CD4-positive, alpha-beta T cell treated with Interleukin-2 at 100 ng/mL for 4 hours (primary cell): ENCODE measurements at places on chromosomes 12 and 14.

DNA sequence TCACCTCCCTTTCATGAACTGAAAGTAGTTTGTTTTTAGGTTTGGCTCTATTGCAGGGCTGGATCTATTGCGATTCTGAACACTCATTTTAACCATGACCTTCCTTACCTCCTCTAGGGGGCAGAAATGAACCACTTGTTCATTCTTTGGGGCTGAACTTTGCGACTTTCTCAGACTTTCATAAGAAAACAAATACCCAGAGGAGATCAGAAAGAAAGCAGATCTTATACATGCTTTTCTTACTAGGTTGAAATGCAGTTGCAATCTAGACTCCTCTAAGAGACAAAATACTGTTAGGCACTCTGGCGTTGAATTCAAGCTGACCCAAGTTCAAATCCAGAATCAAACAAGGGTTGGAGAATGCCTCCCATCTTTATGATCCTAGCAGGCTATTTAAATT, 32.6 kb upstream of the PLEKHG3 start:
- peak; percentile 72 for DNase-seq

DNA sequence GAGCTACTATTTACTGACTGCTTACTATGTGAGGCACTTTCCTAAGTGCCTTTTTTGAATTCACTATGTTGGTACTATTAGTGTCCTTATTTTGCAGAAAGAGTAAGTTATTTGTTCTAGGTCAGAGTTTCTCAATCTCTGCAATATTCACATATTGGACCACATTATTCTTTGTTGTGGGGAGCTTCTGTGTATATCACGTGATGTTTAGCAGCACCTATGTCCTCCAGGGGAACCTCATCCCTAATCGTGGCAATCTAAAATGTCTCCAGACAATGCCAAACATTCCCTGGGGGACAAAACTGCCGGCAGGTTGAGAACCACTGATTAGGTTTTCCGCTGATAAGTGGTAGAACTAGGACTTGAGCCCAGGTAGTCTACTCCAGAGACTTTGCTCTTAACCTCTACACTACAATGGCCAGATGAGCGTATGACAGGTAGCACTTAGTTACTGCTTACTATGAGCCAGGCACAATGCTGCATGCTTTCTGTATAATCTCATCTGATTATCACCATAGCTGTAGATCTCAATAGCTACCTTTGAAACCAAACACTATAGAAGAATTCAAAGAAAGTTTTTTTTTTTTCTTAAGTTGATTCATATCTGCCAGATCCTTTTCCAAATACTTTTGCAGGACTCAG, 38.9 kb downstream of the NELL2 start:
- no peak for DNase-seq

- DNase-seq, result no peak
Observed at GRCh38 chr14:99930420-99931274, 134.6 kb upstream of the EVL start.

DNA sequence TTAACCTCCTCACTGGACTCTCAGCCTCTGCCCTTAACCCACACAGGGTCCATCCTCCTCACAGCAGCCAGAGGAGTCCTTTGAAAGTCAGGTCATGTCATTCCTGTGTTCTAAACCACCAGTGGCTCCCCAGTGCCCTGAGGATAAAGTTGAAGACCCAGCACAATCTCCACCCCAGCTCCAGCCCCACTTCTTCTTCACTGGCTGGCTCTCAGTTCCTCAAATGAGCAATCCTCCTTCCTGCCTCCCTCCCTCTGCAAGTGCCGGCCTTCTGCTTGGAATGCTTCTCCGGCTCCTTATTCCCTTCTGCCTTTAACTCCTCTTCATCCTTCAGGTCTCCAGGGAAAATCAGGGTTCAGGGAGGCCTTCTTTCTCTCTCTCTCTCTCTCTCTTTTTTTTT, 32.0 kb upstream of the SPPL3 start:
- no peak for DNase-seq

GRCh38 chr12:54033106-54033979, 493 bp downstream of the HOXC5 start:
- DNase-seq, result no peak
